ENCODE measurements at places on chromosomes 5 and 9.

- no peak for DNase-seq
These were observed 117.1 kb upstream of the DAB2 start for GRCh38 chr5:39541920-39542319.

- no peak for DNase-seq
These were observed 1388.3 kb upstream of the ACO1 start for GRCh38 chr9:30995956-30996738.

- no peak for DNase-seq
These were observed 6.1 kb downstream of the TNFSF8 start for GRCh38 chr9:114924327-114924726.

GRCh38 chr9:99720455-99721050 is 101.1 kb upstream of the NR4A3 start:
- DNase-seq = no peak

DNA sequence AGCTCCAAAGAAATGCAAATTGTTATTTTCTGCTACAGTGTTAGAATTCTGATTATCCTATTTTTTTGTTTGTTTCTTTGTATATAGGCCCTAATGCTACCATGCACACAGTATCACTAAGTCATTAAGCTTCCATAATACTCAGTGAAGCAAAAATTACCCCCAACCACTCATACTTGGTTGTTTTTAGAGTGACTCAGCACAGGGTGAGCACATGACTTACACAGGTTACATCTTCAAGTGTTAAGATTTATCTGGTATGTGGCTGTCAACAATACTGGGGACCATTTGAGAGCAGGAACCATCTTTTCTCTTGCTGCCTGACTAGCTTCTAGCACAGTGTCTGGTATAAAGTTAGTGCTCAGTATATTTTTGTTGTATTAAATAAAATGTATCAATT is 255.8 kb upstream of the SLC24A2 start:
- DNase-seq = no peak

- no peak for DNase-seq
These were observed 8.9 kb downstream of the IPO11 start for GRCh38 chr5:62421414-62421813.
